Pulmonary artery endothelial cell (primary cell): ENCODE measurements at places on chromosomes 2 and 18. TPM values are rescaled to one million over a fixed set of nuclear protein-coding genes. Genes with fewer than 3 reads are reported as not detected.

Gene EPB41L3
- total RNA-seq: 92.4 and 122 TPM in 2 replicates

Gene PELI1
- 28.5 and 31.9 TPM in 2 replicates for total RNA-seq

Gene RIF1
- total RNA-seq: 40.7 and 54.3 TPM in 2 replicates

Gene IGFBP5
- 0.20 and 0.49 TPM in 2 replicates for total RNA-seq

Gene BCL11A
- 0.04 and 0.07 TPM in 2 replicates for total RNA-seq

Gene LHCGR
- not detected in 2 replicates for total RNA-seq

Gene LAMA1
- total RNA-seq: under 0.01 and 0.07 TPM in 2 replicates

Gene FIGLA
- not detected in 2 replicates for total RNA-seq

Gene DLGAP1
- total RNA-seq: 0.04 and 3.7 TPM in 2 replicates

DNA sequence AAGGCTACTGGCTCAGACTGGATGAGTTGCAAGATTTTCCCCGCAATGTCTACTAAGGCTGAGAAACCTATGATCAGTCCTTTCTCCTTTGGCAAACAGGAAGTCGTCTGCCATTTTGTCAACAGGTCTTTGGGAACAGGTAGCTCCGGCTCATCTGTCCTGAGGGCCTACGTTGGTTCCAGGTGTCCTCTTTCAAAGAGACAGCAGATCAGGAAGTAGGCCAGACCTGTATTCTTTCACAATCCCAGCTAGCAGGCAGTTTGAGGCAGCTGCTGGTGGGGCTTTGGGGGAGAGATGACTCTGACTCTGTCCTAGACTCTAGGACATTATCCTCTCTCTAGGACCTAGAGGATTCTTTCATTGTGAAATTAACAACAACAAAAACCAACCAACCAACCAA, 98.6 kb downstream of the ACTR2 start:
- no peak for DNase-seq

- DNase-seq: no peak
Measured at GRCh38 chr2:12448846-12449505, 267.8 kb upstream of the TRIB2 start.

DNA sequence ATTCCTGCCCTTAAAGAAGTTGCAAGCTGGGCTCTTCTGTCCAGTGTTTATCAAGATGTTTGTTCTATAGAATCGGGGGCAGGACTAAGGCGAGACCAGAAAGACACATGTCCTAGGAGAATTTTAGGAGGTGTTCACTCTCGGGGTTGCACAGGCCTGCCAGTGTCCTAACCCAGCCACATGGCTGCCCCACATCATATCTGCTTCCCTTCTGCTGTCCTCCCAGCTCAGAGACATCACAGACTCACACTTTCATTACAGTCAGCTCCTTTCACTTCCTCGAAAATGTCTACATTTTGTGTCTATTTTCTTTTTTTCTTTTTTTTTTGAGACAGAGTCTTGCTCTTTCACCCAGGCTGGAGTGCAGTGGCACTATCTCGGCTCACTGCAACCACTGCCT, 10.7 kb upstream of the MRO start:
- no peak for DNase-seq

DNA sequence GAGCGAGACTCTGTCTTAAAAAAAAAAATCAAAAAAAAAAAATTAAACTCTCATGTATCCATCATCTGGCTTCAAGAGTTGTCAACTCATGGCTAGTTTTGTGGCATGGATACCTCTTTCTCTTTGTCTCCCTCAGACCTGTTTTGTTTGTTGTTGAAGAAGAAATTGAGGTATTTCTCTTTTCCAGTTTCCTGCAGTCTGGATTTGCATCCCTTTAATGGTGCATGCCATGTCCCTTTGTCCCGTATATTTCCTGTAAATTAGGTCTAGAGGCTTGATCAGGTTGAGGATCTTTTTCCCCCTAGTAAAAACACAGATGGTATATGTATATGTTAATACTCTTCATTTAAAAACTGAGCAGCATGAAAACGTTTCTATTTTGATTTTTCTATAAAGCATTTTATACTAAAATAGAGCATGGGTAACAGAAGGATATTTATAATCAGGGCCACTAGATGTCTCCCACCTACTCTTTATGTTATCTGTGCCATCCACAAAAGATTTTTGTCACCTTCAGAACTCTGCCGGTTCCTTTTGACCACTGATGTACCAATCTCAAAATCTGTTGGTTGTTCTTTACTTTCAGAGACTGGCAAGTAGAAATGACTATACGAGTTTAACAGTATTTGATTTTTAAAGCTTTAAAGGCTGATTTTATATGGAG, 80.1 kb downstream of the GALNT1 start:
- DNase-seq: no peak

DNA sequence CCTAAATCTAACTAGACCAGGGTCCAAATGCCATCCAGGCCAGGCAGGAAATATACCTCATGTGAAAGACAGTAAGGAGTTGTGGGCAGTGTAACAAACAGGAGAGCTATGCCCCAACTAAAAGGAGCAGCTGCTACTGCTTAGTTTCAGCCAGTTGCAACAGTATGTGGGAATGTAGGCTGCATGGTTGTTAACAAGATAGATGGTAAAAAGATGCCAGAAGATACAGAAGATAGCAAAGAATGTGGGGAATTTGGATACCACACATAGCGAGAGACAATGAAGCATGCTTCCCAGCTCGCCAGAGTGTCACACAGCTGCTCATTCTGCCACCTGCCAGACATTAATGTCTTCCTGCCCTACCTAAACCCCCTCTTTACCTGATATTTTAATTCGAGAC, 39.4 kb upstream of the CYBRD1 start:
- no peak for DNase-seq

DNA sequence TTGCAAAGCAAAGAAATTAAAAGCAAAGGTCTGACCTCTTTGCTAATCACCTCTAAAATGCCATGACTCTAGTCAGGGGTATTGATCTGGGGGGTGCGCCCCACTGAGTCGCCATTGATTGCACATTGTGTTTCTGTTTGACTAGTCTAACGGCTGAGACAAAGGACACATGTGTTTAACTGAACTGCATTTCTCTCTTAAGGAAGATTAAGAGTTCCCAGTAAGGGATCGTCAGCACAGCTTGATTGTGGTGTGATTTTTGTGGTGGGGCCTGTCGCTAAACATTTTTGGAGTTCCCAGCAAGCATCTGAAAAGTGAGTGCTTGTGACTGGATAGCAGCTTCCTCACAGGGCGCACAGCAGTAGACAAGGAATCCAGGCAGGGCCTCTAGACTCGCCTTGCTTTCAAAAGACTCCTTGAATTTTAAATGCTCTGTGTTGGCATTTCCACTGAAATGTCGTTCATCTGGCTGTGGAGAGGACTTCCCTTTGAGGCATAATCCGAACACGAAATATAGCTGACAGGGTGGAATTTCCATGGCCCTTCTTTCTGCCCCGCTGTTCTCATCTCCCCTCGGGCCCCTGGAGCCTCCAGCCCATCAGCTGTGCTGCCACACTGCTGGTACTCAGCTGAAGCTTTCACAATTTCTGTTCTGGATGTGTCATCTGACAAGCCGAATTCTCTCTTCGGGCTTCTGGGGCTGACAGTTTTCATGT, 126.3 kb downstream of the FAM168B start:
- no peak for DNase-seq

DNA sequence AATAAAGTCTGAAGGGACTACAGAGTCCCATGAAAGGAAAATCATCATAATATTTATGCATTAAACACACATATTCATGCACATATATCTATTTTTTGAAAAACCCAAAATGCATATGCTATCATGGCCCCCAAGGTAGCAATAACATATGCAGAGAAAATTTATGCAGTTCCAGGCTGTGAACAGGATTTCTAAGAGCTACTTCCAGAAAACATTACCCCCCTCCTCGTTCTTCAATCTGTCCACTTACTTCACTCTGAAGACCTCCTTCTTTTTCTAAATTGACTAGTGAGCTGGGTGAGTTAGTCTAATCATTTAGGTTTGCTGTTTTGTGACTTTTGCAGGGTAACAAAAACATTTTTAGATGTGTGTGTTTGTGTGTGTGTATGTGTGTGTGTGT, 376.4 kb upstream of the ZEB2 start:
- no peak for DNase-seq

- no peak for DNase-seq
Measured at GRCh38 chr2:240624950-240625621, at the start of gene GPR35. GPR35 (plus strand) TSS chr2:240625480; CDS start chr2:240629953, 4,473 bp downstream.

- no peak for DNase-seq
Measured at GRCh38 chr2:11983870-11984269, 237.4 kb downstream of the LPIN1 start.

- no peak for DNase-seq
Measured at GRCh38 chr18:23838233-23838632, 149.0 kb downstream of the LAMA3 start.

DNA sequence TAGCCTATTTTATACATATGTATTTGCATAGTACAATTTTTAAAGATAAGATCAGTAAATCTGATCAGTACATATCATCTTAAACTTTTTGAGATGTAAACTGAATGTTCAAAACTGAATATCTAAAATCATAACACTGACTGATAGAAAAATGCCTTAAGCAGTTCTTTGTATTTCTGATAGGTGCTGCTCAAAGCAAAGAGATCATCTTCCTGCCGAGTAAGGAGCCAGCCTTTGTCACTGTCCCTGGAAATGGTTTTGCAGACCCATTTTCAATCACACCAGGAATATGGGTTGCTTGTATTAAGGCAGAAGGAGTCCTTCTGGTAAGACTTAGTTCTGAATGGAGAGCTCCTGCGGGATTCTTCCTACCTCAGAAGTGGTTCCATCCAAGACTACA, 135.0 kb downstream of the LAMA3 start:
- no peak for DNase-seq

DNA sequence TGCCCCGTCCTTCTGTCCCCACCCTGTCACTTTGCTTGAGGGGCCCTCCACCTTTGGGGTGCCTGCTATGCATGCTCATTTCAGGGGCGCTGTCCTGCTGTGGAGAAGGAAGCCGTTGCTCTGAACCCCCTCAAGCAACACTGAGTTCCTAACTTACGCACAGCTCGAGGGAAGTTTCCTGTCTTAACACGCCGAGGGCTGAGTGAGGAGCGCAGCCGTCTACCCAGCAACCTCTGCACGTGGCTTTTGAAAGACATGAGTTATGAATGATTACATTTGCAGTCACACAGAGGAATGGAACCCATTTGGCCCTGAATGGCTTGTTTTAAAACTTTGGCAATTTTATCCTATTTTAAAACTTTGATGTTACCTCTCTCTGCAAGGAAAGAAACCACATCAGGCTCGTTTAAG, 14.0 kb downstream of the RAMP1 start:
- no peak for DNase-seq

DNA sequence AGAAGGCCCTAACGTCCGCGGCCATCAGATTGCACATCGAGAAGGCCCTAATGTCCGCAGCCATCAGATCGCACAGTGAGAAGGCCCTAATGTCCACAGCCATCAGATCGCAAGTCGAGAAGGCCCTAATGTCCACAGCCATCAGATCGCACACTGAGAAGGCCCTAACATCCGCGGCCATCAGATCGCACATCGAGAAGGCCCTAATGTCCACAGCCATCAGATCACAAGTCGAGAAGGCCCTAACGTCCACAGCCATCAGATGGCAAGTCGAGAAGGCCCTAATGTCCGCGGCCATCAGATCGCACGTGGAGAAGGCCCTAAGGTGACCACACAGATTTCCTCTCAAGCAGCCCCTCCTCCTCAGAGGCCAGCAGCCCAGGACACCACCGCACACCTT, 193.2 kb upstream of the PXDN start:
- no peak for DNase-seq

DNA sequence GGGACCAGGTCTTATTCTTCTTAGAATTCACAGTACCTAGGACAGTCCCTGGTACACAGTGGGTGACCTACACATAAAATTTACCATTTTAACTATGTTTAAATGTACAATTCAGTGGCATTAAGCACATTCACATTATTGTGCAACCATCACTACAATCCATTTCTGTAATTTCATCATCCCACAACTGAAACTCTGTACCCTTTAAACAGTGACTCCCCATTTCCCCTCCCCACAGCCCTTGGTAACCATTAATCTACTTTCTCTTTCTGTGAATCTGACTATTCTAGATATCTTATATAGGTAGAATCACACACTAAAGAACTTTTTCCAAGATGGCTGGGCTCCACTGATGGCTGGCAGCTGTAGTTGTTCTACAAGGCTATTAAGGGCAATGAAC, 41.6 kb downstream of the GFPT1 start:
- DNase-seq: no peak

DNA sequence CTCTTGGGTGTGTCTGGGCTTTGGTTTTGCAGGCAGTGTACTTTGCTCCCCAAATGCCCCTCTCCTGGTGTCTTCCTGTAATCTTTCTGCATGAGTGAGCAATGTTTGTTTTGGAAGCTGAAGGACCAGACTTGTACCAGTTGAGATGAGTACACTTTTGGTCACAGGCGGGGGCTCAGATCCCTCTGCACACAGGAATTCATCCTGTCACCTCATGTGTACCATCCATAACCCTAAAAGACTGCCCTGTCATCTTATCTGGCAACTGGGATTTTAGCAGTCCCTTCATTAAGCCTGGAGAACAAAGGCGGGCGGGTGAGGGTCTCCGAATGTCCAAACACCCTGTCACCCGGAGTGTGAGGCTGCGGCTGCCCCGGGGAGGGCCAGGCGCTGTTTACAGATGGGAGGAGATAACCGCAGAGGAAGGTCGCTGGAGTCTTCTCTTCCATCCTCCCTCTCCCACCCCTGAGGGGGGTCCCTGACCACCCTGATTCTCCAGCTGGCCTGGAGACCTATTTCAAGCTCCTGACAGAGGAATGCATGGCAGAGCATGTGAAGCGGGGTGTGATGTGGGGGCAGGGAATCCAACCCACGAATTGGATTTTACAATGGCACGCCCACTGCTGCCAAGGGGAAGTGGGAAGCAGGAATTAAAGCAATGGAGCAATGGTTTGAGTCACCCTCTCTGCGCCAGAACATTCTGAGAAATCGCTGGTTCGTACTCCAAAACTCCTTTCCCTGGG, 158.2 kb upstream of the MYCN start:
- no peak for DNase-seq

- no peak for DNase-seq
Measured at GRCh38 chr2:80302314-80303005, 2.1 kb downstream of the LRRTM1 start.

- DNase-seq: no peak
Measured at GRCh38 chr2:203583084-203583695, 48.1 kb upstream of the RAPH1 start.

- DNase-seq: no peak
Measured at GRCh38 chr2:66058675-66059074, 376.2 kb upstream of the MEIS1 start.

DNA sequence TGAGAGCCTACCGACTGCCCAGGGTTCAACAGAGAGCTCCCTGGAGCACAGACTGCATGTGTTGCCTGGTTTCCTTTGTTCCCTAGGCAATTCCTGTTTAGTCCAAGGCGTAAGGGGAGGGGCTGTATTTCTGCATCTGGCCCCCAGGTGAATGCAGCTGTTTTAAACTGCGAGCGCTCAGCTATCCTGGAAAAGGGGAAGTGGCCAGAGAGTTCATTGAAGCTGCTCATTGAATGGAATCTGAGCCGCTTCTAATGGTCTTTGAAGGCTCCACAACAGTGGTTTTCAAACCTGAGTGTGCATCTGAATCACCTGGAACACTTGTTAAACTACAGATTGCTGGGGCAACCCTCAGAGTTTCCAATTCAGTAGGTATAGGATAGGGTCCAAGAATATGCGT, 18.1 kb downstream of the MAPK4 start:
- no peak for DNase-seq

GRCh38 chr2:31060397-31060796, 77.8 kb downstream of the GALNT14 start:
- no peak for DNase-seq

GRCh38 chr18:6797171-6797570, 67.7 kb downstream of the ARHGAP28 start:
- no peak for DNase-seq

GRCh38 chr2:177721818-177722567, 329.4 kb downstream of the AGPS start:
- DNase-seq: no peak
